Suppressor macrophage (primary cell): ENCODE measurements at places on chromosomes 6 and 20.

DNA sequence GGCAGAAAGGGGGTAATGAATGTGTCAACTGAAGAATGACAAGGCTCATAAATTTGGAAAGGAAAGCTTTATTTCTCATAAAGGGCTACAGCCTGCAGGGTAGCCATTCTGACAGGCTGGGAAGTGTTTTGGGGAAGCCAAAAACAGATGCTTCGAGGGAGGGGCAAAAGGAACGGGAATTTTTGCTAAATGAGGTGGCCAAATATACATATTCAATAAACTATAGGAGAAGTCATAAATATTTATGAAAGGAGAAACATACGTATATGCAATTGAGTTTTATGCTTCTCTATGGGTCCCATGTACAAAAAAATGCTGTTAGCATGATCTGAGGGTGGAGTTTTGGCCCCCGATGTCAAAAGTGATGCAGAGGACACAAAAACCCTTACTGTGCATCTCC, 180.7 kb downstream of the FNDC1 start:
- no peak for DNase-seq

GRCh38 chr6:160883999-160884398, 107.6 kb upstream of the MAP3K4 start:
- DNase-seq = no peak

- peak; percentile 5 for DNase-seq
Observed at GRCh38 chr6:89475634-89476033, 42.7 kb downstream of the ANKRD6 start.

- no peak for DNase-seq
Observed at GRCh38 chr6:143117108-143117507, 56.4 kb downstream of the AIG1 start.

DNA sequence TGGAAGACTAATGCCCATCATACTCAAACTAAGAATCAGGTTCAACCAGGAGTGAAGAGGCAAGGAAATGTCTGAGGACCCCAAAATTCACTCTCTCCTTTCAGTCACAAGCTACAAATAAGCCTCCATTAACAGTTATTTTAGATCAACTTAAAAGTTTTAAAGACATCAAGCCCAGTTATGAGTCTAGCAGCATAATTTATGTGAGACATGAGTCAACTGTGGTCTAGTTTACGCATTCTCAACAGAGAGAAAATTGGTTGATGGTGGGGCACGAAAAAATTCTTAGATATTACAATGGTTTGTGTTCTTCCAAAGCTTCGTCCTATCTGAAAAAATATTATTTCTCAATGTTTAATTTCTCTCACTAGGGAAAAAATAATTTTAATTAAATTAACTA, 204.9 kb upstream of the NT5E start:
- DNase-seq = no peak

GRCh38 chr6:42889815-42890214, 10.4 kb downstream of the RPL7L1 start:
- DNase-seq = no peak

DNA sequence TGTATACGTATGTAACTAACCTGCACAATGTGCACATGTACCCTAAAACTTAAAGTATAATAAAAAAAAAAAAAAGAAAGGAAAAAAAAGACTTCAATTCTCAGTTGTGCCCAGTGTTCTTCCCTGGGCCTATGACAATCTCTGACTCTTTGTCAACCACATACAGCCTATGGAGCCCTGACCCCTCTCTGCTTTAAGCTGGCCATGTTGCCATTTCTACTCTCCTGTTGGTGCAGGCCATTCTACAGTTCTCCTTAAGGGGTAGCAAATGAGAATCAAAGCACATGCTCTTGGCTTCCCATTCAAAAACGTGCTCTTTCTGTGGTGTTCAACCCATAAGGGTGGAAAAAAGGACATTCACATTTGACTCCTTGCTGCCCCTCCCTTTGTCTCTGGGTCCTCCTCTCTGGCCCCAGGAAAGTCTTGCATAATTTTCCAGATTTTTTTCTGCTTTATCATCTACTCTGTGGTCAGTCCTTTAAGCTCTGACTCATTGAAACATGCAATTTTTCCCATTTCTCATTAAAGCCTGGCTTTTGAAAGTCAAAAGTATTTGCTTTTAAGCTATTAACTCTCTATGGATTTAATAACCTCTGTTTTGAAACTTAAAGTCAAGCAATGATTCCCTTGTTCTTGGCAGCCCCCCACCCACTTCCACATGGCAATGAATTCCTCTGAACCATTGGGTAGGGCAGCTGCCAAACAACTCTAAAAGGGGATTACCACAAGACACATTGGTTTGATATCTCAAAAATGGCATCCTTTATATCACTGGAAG, 208.6 kb upstream of the MCHR2 start:
- DNase-seq = no peak

GRCh38 chr6:68506911-68507310, 128.2 kb upstream of the ADGRB3 start:
- DNase-seq = no peak

- DNase-seq = no peak
Observed at GRCh38 chr6:150001295-150002008, 23.9 kb downstream of the RAET1L start.

DNA sequence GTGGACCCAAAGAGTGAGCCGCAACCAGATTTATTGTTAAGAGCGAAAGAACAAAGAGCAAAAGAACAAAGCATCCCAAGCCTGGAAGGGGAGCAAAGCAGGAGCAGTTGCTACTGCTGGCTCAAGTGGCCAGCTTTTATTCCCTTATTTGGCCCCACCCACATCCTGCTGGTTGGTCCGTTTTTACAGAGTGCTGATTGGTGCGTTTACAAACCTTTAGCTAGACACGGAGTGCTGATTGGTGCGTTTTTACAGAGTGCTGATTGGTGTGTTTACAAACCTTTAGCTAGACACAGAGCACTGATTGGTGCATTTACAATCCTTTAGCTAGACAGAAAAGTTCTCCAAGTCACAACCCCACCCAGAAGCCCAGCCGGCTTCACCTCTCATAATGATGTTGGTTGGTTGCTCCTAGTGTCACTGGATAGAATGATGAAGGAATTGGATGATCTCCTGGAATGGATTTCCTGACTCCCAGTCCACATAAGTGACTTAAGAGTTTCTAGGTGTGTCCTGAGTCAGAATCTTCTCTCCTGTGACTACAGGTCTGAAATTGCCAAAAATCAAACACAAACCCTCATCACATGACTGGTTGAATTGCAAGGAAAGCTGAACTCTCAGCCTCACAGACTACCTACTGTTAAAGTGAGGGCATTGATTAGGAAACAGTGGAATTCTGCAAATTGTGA, 52.1 kb upstream of the CAP2 start:
- DNase-seq = no peak

GRCh38 chr6:87753131-87753685, 51.2 kb upstream of the AKIRIN2 start:
- no peak for DNase-seq

DNA sequence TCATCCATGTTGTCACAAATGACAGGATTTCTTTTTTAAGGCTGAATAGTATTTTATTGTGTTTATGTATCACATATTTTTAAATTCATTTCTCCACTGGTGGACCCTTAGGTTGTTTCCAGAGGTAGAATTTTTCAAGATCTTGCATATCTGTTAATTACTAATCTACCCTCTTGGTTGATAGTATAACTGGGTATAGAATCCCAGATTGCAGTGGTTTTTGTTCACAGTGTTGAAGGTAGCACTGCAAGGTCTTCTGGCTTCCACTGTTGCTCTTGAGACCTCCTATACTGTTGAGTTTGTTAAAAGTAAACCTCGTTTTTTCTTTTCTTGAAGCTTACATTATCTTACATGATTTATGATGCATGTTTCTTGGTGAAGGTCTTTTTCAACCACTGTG, 22.9 kb downstream of the CDC5L start:
- DNase-seq = no peak

DNA sequence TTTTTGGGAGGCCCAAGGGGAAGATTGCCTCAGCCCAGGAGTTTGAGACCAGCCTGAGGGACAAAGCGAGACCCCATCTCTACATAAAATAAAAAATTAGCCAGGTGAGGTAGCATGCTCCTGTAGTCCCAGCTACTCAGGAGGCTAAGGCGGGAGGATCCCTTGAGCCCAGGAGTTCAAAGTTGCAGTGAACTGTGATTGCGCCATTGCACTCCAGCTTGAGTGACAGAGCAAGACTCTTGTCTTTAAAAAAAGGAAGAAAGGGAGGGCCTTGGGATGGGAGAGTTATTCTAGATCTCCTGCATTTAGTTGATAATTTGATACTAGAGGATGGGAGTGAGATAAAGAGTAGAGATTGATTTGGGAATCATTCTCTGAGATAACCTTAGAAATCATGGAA, 68.1 kb downstream of the ITCH start:
- DNase-seq = peak; percentile 26

DNA sequence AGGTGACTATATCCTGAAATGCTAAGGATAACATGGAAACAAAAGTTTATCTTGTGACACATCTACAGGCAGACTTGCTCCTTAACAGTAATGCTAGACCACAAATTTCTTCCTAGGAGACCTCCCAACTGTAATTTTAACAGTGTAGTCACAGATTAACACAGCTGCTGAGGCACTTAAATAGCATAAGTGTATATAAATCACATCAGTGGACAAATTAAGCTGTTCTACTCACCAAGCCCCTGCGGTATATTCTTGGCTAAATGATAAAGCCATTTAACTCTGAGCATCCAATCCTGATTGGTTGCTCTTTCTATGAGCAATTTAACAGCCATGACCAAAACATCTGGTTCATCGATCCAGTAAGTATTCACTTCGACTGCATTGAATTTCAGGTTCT, 73.3 kb upstream of the LYRM2 start:
- no peak for DNase-seq

DNA sequence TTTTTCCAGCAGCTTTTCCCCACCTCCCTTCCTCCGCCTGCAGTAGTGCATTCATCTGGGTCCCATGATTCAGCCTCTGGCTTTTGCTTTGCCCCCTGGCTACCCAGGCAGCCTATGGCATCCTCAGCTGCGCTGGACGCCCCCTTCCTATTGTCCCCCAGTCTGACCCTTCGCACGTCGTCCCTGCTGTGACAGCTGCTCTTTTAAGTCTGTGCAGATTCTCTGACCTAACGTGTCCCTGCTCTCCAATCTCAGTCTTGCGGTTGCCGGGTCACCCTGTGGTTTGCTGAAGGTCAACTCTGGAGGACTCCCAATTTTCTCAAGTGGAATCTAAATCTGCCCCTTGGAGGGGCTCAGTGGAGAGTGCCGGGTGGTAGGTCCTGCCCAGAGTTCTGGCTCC, 294.3 kb downstream of the CDC5L start:
- no peak for DNase-seq

DNA sequence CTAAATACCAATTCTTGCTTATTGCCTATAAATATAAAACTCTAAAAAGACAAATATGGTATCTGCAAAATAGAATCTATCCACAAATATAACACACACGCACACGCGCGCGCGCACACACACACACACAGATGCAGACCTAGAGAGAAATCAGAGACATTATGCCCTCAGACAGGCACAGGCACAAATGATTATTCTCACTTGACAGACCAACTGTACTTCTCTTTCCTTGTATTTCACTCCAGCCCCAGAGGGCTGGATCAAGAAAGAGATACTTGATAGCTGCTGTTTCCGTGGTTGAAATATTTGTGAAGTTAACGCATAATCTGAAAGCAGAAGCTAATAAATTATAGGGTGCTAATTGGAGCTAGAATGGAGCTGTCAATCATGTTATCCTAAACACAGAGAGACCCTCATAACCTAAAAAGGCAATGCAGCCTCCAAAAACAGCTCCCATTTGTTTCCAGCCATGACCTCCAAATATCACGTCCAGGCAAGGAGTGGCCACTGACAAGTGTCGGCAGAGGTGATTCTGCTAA, 11.5 kb downstream of the VGLL2 start:
- no peak for DNase-seq

- no peak for DNase-seq
Observed at GRCh38 chr20:20362774-20363433, 5.0 kb upstream of the INSM1 start.

- peak; percentile 33 for DNase-seq
Observed at GRCh38 chr6:35602133-35602946, 86.4 kb downstream of the FKBP5 start.

- no peak for DNase-seq
Observed at GRCh38 chr20:46731770-46732169, 22.3 kb downstream of the SLC2A10 start.

DNA sequence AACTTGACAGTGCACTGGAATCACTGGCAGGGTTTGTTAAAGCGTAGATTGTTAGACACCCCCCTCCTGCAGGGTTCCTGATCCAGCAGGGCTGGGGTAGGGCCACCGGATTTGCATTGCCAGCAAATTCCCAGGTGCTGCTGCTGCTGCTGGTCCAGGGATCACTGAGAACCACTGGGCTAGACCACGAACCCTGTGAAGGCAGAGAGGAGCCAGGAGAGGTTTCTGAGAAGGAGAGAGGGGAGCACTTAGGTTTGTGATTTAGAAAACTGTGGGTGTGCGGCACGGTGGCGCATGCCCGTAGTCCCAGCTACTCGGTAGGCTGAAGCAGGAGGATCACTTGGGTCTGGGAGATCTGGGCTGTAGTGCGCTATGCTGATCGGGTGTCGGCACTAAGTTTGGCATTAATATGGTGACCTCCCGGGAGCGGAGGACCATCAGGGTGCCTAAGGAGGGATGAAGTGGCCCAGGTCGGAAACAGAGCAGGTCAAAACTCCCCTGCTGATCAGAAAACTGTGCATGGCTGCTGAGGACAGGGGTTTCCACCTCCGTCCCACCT, 53.6 kb upstream of the FAM83D start:
- no peak for DNase-seq

DNA sequence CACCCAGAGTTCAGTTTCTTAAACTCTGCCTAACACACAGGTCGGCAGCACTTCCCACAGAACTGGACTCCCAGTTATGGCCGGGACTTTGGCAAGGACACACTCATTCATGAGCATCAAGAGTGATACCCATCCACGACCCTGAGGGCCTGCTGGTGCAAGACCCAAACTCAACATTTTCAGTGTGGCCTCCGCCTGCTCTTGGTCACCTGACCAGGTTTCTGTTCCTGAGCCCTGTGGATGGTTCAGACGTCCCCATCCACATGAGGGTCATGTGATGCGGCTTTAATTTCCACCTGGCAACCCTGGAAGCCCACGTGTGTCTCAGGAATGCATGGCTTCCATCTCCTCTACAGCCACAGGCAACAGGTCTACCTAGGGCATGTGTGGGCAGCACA, 245.3 kb downstream of the DLL1 start:
- DNase-seq = no peak

DNA sequence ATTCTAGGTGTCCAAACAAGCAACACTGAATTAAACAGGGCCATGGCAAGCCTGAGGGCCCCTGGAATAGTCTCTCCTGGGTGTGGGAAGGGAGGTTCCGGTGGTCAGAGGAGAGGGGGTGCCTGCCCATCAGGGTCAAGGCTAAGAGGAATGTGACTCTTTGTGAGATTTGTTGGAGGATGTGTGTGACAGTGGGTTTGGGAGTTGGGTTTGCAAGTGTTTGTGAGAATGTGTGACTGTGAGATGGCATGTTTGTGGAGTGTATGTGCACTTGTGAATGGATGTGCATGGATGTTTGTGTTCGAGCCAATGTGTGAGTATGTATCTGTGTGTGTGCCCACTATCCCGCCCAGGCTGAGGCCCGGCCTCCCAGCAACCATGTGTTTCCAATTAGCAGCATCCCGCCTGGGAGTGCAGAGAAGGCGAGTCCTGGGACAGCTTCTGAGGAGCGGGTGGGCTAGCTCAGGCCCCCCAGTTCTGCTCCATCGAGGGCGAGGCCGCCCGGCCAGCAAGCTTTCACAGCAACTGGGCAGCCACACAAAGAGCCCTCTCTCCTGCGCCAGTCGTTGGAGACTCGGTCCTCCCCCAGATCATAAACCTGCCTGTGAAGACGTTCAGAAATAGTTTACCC, 12.6 kb downstream of the FOXC1 start:
- DNase-seq = no peak

GRCh38 chr6:53751417-53751816, 43.4 kb upstream of the LRRC1 start:
- DNase-seq = no peak
